ENCODE measurements at places on chromosomes 12 and 14.

GRCh38 chr14:82224610-82225009, 691.0 kb upstream of the SEL1L start:
- DNase-seq: no peak

GRCh38 chr12:2523317-2523716, 271.5 kb upstream of the FKBP4 start:
- no peak for DNase-seq

- DNase-seq: no peak
These were observed 5.7 kb upstream of the NKX2-1 start for GRCh38 chr14:36525746-36526099.

DNA sequence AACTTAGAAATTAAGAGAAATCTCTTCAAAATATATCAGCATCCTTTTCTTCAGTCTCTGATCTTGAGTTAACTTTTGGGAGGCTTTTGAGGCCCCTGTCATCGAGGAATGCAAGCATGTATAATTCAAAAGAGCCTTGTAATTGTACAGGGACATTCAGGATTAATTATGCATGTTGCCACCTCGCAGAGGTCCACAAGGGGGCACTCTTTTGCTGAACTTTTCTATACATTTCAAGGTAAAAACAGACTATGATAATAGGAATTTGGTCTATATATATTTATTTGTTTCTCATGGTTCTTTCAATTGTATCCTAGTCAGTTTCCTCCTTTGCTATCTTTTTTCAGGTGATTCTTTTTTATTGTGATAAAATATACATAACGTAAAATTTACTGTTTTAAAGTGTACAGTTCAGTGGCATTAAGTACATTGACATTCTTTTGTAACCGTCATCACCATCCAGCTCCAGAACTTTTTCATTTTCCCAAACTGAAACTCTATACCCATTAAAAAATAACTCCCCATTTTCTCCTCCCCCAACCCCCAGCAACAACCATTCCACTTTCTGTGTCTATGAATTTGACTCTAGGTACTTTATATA, 47.0 kb upstream of the SLC2A13 start:
- DNase-seq: no peak

GRCh38 chr12:65705380-65705876, 118.9 kb upstream of the HMGA2 start:
- no peak for DNase-seq

DNA sequence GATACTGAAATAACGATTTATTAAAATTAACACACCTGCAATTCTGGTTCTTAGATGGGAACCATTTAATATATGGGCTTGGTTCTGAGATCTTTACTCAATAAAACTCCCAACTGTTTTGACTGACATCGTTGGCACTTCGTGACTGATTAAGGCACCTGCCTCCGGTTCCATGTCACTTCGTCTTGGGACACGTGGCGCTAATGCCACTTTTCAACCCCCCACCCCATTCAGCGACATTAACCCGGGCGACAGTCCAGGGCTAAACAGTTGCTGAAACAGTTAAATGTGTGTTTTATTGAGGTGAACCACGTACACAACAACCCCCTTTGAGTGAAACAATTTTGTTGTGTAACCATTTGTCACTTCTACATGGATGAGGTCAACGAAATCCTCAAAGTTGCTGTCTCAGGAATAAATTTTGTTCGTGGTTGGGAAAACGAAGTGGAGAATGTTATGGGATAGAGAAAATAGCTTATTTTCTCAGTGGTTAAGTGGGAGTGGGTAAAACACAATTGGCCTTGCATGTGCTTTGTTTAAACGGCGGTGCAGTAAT, 9.9 kb upstream of the SLC38A2 start:
- DNase-seq: no peak

DNA sequence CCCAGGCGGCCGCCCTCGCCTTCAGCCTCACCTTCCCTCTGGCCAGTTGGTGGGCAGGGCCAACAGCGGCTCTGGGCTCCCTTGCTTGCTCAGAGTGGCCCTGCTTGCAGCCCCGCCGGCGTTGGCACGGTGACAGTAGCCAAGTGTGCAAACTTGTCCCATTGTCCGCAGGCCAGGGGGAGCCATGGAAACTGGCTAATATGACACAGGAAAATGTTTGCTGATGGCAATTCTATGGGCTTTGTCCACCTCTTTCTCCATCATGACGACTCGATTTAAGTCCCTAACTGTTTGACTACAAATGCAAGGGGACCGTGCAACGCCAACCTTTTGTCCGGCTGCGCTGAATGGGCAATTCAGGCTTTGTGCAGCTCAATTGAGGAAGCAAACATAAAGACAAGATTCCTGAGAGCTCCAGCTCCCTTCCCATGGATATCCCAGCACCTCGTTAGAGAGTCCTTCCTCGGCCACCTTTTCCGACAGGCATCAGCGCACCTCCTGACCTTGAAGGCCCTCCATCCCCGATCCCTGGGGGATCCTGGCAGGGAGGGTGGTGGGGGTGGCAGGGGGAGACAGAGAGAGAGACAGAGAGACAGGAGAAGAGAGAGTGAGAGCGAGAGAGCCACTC, 785 bp upstream of the FAM181A start:
- DNase-seq: no peak

- DNase-seq: no peak
These were observed 14.4 kb downstream of the ART4 start for GRCh38 chr12:14828892-14829291.

DNA sequence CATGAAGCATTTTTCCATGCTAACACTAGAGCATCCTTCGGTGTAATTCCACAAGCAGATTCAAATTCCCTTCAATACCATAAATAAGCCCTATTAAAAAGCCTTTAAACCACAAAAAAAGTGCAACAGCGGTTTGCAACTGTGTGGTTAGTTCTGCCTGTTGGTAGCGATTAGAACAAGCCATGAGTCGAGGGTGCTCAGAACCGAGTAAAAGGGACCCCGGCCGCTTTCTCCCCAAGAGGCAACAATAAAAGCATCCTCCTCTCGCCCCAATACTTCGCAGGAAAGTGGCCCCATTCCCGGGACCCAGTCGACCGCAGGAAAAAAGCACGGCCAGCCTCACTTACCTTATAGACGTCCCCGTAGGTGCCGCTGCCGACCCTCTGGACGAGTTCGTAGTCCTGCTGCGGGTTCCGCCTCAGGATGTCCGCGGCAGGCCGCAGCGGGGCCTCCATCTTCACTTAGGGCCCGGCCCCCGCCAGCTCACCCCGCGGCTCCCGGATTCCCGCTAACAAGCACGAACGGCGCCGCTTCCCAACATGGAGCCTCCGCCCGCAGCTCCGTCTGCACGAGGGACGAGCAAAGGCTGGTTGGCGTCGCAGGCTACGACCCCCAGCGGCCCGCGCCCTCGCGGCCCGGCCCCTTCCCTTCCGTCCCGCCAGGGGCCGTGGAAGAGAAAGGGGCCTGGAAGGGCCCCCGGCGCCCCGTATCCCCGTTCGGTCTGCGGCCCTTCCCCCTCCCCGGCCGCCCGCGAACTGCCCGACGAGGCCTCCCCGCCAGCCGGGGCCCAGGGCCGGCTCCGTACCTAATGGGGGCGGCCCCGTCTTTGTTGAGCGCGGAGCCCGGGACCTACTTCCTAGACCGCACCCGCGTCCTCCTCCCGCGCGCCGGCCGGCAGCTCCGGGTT, 521 bp downstream of the MAP4K5 start:
- DNase-seq: peak; percentile 22

DNA sequence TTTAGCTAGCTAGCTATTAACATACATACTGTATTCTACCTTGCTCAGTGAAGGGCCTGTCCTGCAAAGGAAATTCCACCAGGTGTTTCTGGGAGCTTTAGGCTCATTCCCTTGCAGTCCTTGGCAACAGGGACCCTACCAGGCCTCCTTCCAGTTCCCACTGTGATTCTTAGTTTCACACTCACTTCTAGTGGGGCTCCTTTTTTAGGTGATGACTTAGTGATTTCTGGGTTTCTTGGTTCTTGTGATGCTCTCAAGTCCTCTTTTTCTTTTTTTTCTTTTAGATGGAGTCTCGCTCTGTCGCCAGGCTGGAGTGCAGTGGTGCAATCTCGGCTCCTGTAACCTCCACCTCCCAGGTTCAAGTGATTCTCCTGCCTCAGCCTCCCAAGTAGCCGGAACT, 10.4 kb upstream of the STRN3 start:
- DNase-seq: no peak

DNA sequence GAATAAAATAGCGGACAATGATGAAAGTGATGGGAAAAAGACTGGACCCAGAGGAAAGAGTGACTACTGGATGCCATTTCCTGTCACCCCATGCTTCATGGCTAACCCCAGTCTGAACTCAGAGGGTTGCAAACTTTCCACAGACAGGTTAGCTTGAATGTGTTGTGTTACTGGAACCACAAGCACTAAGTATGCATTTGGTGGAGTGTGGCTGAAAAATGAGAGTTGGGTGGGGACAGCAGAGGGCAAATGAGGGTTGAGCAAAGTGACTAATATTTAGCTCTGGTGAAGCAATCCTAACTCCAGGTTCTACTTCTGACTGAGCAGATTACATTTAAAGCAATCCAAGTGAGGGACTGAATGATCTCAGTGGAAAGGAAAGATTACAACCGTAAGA, 1.6 kb downstream of the SLC16A7 start:
- peak; percentile 63 for DNase-seq

- no peak for DNase-seq
These were observed 1.7 kb downstream of the FGFR1OP2 start for GRCh38 chr12:26939953-26940352.

GRCh38 chr12:87923361-87923760, 105.8 kb downstream of the C12orf50 start:
- DNase-seq: no peak

- DNase-seq: no peak
These were observed 50.2 kb downstream of the KCNK13 start for GRCh38 chr14:90111895-90112534.

DNA sequence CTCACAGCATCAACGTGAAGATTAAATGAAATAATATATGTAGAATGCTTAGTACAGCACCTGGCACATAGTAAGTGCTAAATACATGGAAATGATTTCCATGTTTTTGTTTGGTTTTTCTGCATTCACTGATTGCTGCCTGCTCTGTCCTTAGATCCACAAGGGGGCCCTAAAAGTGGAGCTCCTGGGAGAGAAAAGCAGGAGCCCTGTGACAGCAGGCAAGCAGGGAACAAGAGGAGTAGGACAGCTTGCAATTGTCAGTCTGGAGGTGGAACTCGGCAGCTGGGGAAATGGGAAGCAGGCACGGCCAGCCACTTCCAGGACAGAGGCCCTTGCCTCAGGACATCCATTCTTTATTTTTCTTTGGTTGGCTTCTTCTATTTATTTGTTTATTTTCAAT, 292.9 kb downstream of the BMP4 start:
- DNase-seq: no peak

DNA sequence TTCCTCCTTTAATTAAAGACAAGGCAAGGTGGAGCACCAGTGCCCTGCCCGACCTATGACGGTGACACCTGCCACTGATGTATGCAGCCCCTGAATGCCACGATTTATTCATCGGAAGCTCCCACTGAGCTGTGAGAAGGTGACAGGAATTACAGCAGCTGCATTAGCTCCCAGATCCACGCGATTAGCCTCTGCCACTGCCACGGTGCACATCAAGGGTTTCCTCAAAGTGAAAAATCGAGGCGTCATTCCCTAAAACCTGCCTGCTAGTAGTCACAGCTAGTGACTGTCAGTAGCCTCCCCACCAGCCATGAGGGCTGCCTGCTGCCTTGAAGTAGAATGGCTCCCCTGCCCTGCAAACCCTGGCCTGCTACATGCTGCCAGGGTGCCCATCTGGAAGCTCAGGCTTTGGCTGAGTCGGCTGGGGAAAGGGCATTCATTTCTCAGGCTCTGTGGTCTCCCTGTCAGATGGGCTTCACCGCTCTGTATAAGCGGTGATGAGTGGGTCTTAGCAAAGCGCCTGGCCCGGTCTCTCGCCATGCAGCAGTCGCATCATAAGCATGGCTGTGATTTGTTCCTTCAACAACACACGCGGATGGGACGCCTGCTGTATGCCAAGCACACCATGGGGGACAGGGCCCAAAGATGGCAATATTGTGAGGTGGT, 8.2 kb upstream of the BCL11B start:
- no peak for DNase-seq

DNA sequence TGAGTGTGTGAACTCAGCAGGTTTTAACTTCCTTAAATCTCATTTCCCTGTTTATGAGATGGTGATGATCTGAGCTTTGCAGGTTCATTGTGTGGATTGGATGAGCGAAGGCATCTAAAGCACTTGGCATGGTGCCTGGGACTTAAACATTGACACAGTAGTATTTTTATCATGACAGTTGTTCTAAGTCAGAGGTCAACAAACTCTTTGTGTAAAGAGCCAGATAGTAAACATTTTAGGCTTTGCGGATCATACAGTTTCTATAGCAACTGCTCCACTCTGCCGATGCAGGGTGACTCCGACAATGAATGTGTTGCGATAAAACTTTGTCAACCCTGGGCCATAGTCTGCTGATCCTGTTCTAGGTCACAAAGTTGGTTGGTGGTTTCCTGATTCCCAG, 25.2 kb downstream of the SLC24A4 start:
- DNase-seq: no peak

DNA sequence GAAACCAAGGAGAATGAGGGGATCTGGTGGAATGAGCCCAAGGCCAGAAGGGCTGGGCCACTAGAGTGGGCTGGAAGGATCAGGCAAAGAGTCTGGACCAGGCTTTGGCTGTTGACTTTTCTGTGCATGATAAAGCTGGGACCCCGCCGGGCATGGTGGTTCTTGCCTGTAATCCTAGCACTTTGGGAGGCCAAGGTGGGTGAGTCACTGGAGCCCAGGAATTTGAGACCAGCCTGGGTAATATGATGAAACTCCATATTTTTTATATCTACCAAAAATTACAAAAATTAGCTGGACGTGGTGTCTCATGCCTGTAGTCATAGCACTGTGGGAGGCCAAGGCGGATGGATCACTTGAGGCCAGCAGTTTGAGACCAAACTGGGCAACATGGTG, 393 bp upstream of the KLHL33 start:
- no peak for DNase-seq

DNA sequence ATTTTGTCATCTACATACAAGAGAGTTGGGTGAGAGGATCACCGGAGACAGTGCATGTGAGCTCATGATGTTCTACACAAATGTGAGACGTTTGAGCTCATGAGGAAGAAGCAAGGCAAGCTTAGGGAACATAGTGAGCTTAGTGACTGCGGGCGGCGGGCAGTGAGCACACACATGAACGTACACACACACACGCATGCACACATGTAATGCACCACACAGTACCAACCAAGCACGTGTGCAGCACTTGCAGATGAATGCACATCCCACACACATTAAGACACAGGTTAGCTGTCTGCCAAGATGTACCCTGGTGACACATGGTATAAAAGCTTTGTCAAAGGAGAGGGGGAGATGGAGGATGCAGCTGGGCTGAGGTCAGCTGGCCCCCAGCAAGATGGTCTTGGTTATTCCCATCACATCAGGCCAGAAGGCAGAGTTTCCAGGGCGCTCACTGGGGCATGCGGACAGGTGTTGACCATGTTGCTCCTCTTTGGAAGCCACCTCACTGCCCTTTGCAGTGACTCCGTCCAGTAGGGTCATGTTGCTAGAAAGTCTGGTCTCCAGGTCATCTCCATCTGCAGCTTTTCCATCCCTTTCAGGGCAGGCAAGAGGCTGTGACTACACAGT, 8.7 kb upstream of the CACNA2D4 start:
- no peak for DNase-seq

GRCh38 chr14:60815371-60815770, 80.8 kb downstream of the MNAT1 start:
- no peak for DNase-seq

All from central memory CD8-positive, alpha-beta T cell (primary cell).